ENCODE measurements at places on chromosomes 6 and 20.

DNA sequence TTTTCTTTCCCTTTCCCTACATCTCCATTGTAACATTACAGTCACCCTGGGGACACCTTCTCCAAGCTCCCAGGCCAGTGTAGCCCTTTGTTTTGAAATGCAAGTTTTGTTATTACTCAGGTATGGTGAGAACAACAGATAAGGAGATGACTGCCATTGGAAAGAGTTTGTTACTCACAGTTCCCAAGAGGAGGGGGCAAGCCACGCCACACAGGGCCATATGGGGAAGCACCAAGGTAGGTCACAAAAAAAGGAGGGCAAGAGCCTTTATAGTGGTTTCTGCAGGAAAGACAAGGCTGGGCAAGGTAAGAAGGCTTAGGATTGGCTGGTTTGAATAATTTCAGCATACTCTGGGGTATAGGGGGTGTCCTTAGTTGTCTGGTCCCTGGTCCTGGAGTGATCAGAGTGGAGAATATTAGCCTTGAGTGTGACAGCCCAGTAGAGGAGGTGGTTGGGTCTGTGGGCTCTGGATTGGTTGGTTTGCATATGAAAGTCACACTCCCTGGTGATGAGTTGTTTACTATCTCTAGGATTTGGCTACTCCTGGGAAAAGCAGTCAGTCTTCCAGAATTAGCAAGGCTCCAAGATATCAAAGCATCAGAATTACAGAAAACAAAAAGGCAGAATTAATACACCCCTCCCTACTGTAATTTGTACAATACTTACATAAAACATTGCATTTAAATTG lies 33.1 kb upstream of the SMLR1 start:
- no peak for ATAC-seq

- ATAC-seq = no peak
These were observed 158.3 kb downstream of the HDGFL1 start for GRCh38 chr6:22727710-22728109.

- ATAC-seq = no peak
These were observed 80.0 kb upstream of the FUT9 start for GRCh38 chr6:95935736-95936135.

DNA sequence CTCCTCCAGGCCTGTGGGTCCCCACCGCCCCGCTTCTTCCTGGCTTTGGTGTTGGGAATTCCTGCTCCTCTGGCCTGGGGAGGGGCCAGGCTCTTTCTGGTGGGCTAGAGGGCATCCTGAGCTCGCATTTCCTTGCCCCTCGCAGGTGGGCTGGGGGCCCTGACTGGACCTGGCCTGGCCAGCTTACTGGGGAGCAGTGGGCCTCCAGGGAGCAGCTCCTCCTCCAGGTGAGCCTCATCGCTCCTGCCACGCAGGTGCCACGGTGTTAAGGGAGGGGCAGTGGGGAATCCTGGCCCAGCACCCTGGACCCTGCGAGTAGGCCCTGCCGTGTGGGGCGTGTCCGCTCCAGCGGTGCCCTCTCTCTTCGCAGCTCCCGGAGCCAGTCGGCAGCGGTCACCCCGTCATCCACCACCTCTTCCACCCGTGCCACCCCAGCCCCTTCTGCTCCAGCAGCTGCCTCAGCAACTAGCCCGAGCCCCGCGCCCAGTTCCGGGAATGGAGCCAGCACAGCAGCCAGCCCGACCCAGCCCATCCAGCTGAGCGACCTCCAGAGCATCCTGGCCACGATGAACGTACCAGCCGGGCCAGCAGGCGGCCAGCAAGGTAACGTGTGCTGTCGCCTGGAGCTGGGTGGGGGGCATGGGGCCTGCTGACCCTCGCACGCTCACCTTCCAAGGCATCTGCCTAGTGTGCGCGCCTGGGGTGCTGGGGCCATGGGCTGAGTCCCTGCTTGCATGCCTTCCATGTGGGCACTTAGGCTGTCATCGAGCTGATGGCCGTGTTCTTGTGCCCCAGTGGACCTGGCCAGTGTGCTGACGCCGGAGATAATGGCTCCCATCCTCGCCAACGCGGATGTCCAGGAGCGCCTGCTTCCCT lies 4.7 kb downstream of the ADRM1 start:
- ATAC-seq = no peak

- no peak for ATAC-seq
These were observed 269.0 kb downstream of the UST start for GRCh38 chr6:149015535-149016525.

GRCh38 chr6:121686611-121687023 lies 251.2 kb downstream of the GJA1 start:
- no peak for ATAC-seq

DNA sequence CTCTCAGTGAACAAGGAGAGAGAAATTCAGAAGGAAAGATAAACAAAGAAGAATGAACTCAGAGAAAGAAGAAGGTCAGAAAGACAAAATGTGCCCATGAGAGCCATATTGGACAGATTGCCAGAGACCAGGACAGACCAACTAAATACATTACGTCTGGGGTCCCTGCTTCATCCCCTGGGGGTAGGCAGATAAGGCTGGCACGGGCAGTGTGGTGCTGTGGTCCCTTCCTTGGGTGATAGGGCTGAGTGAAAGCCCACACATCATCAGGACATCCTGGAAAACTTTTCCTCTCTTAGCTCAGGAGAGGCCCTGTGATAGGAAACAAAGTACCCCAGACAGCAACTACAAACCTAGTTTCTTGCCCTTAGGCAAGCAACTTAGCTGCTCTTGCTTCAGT lies 13.2 kb upstream of the ARMC12 start:
- ATAC-seq = no peak

DNA sequence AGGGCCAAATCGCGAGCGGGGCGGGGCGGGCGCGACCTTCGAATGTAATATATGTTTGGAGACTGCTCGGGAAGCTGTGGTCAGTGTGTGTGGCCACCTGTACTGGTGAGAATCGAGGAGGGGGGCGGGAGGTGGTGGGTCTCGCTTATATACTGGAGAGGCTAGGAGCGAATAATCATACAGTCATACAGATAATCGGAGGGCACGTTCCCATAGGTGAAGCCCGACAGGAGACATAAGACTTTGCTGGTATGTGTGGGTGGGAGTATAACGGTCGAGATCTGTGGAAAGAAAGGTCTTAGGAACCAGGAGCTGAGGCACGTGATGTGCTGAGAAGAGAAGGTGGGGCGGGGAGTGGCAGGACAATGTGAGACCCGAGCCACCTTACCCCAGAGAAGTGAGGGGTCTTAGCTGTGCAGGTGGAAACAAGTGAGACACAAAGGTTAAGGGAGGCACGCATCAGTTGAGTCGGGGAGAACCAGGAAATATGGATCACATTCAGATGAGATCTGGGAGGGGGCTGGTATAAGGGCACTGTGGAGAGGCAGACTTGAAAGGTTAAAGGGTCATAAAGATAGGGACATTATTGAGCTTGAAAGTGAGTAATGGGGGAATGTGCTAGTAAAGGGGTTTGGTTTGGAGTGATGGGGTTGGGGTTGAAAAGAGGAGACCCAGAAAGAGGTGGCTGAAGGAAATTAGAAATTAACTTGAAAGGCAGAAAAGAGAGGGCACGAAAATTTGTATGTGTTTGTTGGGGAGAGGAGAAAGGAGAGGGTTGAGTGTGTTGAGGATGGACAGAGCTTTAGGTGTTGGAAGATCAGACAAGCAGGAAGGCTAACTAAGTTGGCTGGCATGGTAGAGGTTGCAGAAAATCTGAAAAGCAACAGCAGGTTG lies 589 bp downstream of the RNF5 start:
- ATAC-seq = no peak

DNA sequence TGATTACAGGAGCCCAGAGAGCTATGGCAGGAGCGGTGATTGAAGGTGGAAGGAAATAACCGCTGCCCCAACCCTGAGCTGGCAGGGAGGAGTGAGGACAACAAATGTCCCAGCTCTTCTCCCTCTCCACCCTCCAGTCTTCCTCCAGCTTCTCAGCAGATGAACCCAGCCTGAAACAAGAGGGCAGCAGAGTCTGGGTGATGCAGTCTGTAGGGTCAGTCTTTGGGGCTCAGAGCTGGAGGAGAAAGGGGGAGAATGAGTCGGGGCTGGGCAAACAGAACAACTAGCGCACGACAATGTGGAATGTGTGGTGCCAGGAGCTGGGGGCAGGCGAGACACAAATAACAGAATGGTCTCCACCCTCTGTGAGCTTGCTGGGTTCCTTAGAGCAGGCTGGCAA lies 4.5 kb upstream of the GUCA1A start:
- no peak for ATAC-seq

- peak; percentile 22 for ATAC-seq
These were observed 27.8 kb downstream of the ASIP start for GRCh38 chr20:34268851-34269636.

- ATAC-seq = no peak
These were observed 14.1 kb upstream of the SIRPB2 start for GRCh38 chr20:1505361-1505760.

GRCh38 chr20:29302979-29303644 lies 1954.4 kb upstream of the DEFB115 start:
- ATAC-seq = no peak

DNA sequence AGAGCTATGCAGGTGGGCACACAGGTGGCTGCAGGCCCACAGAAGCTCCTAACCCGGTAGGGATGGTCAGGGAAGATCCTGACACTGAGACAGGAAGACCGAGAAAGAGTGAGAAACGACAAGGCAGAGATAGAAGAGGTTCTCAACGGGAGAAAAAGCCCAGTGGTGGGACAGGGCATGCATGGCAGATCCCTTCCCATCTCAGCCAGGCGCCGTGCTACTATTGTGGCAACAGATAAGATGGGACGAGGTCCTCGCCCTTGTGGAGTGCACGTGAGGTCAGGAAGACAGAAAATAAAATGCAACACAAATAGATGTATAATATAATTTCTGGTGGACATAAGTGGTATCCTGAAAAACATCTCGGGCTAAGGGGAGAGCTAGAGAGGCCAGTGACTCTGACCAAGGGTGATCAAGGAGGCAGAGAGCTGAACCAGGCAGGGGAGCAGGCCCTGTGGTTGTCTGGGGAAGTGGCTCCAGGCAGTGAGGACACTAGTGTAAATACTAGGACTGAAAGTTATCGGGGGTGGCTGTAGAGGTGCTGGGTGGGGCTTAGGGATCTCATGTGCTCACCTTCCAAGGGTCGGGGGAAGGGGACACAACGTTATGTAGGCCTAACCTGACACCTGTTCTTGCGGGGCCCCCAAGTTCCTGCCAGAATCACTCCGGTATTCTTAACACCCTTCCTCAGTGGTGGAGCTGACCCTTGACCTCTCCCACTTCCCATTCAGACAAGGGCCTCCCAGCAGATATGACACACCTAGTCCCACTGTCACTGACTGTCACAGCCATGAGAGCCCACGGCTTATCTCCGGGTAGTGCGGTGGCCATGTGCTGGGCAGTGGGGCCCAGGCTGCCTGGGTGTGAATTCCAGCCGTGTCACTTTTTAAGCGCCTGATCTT lies 1.0 kb downstream of the SRXN1 start:
- no peak for ATAC-seq

DNA sequence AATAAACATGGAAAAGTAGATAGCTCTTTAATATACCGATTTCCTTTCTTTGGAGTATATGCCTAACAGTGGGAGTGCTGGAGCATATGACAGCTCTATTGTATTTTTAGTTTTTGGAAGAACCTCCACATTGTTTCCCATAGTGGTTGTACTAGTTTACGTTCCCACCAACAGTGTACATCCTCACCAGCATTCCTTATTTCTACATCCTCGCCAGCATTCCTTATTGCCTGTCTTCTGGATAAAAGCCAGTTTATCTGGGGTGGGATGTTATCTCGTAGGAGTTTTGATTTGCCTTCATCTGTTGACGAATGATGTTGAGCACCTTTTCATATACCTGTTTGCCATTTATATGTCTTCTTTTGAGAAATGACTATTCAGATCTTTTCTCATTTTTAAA lies 2.6 kb downstream of the MICA start:
- ATAC-seq = no peak

- ATAC-seq = no peak
These were observed 25.2 kb downstream of the TGM3 start for GRCh38 chr20:2320813-2321658.

DNA sequence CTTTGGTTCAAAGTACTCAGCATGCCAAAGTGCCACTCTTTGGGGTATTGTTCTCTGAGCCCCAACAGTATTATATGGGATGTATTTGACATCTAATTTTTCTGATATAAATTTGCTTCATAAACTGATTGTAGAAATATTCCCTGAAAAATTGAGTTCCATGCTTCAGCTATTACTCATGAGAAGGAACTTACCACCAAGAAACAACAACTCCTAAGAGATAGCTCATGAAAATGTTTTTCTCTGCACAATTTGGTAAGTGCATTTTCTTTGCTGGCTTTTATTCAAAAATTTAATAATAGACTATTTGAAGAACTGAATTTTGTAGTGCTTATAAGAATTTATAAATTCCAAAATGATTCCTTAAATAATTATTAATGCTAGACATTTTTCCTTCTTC lies 12.8 kb upstream of the TPD52L1 start:
- no peak for ATAC-seq

GRCh38 chr6:30481211-30481964 lies 7.9 kb upstream of the HLA-E start:
- no peak for ATAC-seq

- ATAC-seq = no peak
These were observed 37.1 kb downstream of the SERPINB1 start for GRCh38 chr6:2804516-2804915.

DNA sequence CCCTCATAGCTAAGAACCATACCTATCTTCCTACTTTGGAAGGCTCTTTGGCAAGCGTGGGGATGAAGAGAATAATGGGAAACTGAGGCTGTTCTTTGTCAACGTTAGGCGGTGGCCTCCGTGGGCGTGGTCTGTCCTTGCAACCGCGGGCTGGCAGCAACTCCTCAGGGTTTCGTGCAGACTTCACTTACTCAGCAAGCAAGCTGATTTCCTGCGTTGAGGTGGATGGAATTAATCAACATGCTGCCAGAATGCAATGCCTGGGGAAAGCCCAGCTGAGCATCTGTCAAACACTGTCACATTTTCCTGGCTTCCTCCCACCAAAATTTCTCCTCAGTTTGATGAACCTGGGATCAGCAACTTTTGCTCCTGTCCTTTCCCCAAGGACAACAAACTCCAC lies 9.2 kb upstream of the IL17F start:
- ATAC-seq = peak; percentile 36

DNA sequence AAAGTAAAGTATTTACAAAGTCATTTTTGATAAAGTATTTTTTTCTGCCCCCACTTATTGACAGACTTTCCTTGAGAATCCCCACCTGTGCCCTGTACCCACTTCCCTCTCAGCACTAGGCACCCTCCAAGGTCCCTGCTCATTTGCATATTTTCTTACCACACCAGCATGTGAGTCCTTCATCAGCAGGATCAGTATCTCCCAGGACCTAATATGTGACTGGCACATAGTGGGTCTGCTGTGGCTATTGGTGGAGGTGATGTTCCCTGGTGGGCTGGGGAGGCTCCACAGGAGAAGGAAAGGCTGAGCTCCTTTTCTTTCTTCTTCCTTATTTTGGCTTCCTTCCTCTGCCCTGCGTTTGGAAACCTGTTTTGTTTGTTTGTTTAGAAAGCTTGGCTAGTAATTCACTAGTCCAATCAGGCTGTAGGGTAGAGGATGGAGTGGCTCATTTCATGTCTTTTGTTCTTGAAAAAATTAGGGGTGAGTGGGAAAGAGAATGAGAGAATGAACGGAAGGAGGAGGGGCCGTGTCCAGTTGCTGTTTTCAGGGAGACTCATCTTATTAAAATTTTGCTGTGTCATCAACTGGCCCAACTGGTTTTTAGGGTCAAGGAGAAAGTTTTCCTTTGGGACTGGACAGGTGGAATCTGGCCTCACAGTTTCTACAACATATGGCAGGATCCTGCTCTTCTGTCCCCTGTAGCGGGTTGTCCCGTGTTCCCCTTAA lies 2.8 kb upstream of the RNF24 start:
- no peak for ATAC-seq

Measured in activated CD4-positive, CD25-positive, alpha-beta regulatory T cell treated with anti-CD3 and anti-CD28 coated beads, Interleukin-2, amount 50 U/mL, for 24 hours (primary cell).